ENCODE measurements at places on chromosomes 11 and 22.

GRCh38 chr22:20086101-20086599 lies 6.1 kb downstream of the DGCR8 start:
- DNase-seq: no peak

GRCh38 chr11:118000850-118001228 lies 14.6 kb downstream of the IL10RA start:
- DNase-seq: no peak

GRCh38 chr11:114052160-114052559 lies 7.4 kb upstream of the ZBTB16 start:
- no peak for DNase-seq

DNA sequence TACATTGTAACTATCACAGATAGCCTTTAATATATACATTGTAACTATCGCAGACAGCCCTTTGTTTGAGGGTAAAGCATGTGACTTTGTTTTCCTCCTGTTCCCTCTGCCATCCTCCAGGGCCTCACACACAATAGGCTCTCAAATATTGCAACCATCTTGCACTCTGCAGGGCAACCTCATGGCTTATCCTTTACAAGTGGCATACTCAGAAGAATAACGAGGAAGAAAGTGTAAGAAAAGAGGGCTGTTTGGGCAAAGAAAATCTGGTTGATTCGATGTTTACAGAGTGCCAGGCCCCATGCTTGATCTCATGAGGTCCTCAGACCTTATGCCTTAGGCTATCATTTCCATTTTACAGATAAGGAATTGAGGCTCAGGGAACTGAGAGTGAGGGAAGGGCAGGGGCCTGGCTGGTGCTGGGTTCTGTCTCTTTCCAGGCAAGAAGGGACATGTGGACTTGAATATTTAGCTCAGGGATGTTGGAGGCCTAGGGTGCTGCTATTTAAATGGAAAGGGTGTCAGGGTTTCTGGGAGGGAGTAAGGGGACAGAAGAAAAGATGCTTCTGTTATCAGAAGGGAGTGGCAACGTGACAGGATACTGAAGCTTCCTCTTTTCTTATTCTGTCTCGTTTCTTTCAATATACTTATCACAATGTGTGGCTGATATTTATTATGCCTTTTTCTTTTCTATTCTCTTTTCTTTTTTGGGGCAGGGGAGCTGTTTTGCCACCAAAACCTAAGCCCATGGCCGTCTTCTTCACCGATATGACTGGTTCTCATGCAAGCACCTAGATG lies 1.1 kb upstream of the SAMM50 start:
- no peak for DNase-seq

DNA sequence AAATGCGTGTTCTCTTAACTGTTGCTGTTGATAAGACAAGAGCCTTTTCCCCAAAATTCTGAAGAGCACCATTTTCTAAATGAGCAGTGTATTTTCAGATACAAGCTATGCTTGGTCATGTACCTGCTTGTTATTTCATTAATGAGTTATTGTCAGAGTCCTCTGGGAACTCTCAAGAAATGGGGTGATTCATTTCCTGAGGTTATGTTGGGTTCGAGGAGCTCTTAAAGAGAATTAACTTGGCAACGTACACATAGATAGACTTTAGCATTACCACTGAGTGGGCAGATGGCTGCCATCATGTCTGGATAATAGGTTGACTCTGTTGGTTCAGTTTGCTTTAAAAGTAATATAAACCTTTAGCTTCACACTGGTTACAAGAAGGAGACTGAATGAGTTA lies 87.9 kb upstream of the SORL1-AS1 start:
- DNase-seq: no peak

GRCh38 chr11:17564687-17565042 lies 17.6 kb downstream of the OTOG start:
- DNase-seq: no peak

DNA sequence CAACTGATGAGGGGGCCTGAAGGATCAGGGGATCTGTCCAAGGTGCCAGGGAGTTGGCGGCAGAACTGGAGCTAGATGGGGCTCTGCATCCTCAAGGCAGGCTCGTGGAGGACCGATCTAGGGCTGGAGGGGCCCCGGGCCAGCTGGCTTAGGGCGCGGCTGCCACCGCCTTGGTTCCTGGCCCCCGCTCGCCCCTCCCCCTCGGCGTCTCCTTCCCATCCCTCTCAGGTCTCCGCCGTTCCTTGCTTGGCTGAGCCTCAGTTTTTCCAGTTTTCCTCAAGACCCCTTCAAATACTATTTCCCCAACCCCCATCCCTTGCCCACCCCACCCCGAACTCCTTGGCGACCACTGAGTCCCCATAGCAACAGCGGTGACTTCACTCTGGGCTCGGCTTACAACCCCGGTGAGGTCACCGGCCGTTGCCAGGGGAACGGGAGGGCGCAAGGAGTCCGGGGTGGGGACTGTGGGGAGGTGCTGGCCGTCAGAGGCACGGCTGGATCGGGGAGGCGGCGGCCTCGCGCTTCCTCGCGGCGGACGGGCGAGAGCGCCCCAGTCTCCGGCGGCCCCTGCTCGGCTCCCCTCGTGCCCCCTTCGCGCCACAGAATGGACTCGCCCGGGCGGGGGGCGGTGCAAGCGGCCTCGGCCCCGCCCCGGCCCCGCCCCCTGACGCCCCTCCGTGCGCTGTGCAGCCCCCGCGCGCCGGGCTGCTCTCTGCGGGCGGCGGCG lies 7.5 kb downstream of the FREY1 start:
- DNase-seq: peak; percentile 76

DNA sequence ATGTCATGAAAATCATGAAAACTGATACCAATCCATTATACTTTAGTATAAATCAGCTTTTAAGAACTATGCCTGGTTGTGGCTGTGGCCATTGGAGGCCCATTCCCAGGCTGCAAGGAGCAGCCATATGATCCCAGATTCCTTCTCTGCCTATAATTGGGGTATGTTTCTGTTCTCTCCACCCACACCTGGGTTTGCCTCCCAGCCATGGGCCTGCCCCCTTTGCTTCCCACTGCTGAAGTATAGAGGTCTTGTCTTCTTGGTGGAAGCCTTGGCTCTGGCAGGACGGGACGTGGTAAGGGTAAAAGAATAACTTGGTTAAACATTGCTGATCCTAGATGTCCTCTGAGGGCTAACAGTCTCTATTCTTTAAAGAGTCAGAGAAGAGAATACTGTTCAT lies 2.4 kb downstream of the MICAL2 start:
- DNase-seq: no peak

All from CD4-positive, alpha-beta T cell treated with Interleukin-21 for 1 hour (primary cell).